ENCODE measurements at places on chromosomes 11 and 22. TPM values are rescaled to one million over a fixed set of nuclear protein-coding genes. Genes with fewer than 3 reads are reported as not detected.

SCN4B gene
- total RNA-seq = 1.6 TPM

DGAT2 gene
- total RNA-seq = 2.6 TPM

CYB5R2 gene
- total RNA-seq = 44.5 TPM

CLP1 gene
- total RNA-seq = 35.5 TPM

PLAAT5 gene
- total RNA-seq = 8.5 TPM

VPREB3 gene
- total RNA-seq = 0.50 TPM

ISX gene
- total RNA-seq = not detected

UBTFL1 gene
- total RNA-seq = not detected

PTPRJ gene
- total RNA-seq = 10.6 TPM

PIH1D2 gene
- total RNA-seq = 1.4 TPM

FGF4 gene
- total RNA-seq = 0.59 TPM

GRCh38 chr22:32572741-32573500 is 98.3 kb downstream of the FBXO7 start:
- no peak for DNase-seq
- no peak overlapping the region for H3K27ac ChIP-seq
- H3K36me3 ChIP-seq = no peaks in the 10 kb centered on the region
- no peak overlapping the region for H3K4me3 ChIP-seq

DNA sequence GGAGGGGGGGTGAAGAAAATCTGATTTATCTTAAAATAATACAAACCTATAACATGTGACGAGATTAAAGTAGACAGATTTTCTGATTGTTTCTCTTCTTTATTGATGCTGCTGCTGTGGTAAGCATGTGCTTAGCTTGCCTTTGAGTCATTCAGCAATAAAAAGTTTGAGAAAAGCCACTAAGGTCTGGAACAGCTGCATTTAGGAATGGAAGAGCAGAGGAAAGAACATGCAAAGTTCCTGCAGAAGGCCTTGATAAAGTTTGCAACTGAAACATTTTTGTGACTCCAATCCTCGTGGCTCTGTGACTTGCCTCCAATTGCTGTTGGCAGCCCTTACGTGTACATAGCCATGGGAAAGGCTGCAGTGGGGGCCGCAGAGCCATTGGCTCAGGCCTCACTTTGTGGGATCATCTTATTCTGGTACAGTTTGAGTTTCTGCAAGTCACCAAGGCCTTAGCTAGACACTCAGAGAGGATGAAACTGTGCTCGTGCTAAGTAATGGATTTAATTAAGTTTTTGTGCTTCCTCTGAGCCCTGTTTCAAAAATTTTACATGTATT is 370.2 kb downstream of the AASDHPPT start:
- no peak overlapping the region for H3K4me3 ChIP-seq
- H3K4me1 ChIP-seq = no peaks in the 10 kb centered on the region
- no peak overlapping the region for H3K27ac ChIP-seq
- no peaks in the 10 kb centered on the region for H3K36me3 ChIP-seq
- H3K27me3 ChIP-seq = no peaks in the 10 kb centered on the region

GRCh38 chr11:12792590-12792989 is 118.4 kb downstream of the TEAD1 start:
- H3K27me3 ChIP-seq = no peaks in the 10 kb centered on the region
- H3K36me3 ChIP-seq = peaks cover 7% of the 10 kb centered on the region
- H3K4me1 ChIP-seq = peaks cover 10% of the 10 kb centered on the region
- no peak for DNase-seq

GRCh38 chr11:34649597-34649996 is 28.7 kb downstream of the EHF start:
- H3K27me3 ChIP-seq = no peaks in the 10 kb centered on the region
- peaks cover 7% of the 10 kb centered on the region for H3K4me1 ChIP-seq
- H3K27ac ChIP-seq = no peak overlapping the region

GRCh38 chr11:83280256-83280655 is 5.9 kb downstream of the CCDC90B start:
- H3K27ac ChIP-seq = no peak overlapping the region
- H3K36me3 ChIP-seq = peaks cover 26% of the 10 kb centered on the region
- no peaks in the 10 kb centered on the region for H3K4me1 ChIP-seq
- no peak for DNase-seq

GRCh38 chr22:28044546-28045173 is 125.6 kb upstream of the PITPNB start:
- H3K36me3 ChIP-seq = no peaks in the 10 kb centered on the region
- H3K27me3 ChIP-seq = no peaks in the 10 kb centered on the region
- H3K27ac ChIP-seq = no peak overlapping the region
- no peak for DNase-seq
- no peaks in the 10 kb centered on the region for H3K4me1 ChIP-seq

GRCh38 chr22:30643055-30643875 is 7.7 kb downstream of the SLC35E4 start:
- no peak for DNase-seq
- H3K4me1 ChIP-seq = no peaks in the 10 kb centered on the region
- no peaks in the 10 kb centered on the region for H3K27me3 ChIP-seq
- peaks cover 16% of the 10 kb centered on the region for H3K36me3 ChIP-seq
- H3K27ac ChIP-seq = no peak overlapping the region

DNA sequence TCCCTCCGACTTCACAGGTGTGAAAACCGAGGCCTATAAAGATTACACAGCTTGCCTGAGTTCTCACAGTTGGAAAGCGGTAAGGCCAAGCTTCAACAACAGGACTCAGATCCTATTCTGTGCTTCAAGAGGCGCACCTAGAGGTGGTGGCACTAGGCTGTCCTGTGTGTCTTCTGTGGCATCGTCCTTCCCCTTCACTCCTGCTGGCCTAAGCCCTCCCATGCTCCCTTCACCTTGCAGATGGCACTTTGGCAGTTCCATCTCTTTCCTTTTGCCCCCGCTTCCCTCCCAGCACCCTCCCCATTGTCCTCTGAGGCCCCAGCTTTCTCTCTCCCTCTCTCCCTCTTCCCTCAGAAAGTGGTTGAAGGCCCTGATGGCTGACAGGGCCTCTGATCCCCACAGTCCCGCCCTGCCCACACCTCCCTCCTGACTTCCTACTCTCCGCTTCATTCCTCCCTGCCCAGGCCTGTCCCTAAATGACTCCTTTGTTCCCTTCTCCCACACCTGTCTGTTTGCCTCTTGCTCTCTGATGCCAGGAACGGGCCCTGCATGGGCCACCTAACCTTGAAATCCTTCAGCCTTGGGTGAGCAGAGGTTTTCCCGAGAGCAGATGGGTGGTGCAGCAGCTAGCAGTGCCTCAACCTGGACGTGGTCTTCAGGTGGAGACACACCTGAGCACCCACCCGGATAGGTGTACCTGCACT is 5.8 kb downstream of the TRIM29 start:
- DNase-seq = no peak
- no peaks in the 10 kb centered on the region for H3K4me1 ChIP-seq
- no peak overlapping the region for H3K27ac ChIP-seq

GRCh38 chr11:102771351-102771750 is 9.1 kb downstream of the MMP10 start:
- no peaks in the 10 kb centered on the region for H3K27me3 ChIP-seq
- H3K36me3 ChIP-seq = no peaks in the 10 kb centered on the region
- no peak for DNase-seq
- H3K4me1 ChIP-seq = no peaks in the 10 kb centered on the region
- no peak overlapping the region for H3K4me3 ChIP-seq

DNA sequence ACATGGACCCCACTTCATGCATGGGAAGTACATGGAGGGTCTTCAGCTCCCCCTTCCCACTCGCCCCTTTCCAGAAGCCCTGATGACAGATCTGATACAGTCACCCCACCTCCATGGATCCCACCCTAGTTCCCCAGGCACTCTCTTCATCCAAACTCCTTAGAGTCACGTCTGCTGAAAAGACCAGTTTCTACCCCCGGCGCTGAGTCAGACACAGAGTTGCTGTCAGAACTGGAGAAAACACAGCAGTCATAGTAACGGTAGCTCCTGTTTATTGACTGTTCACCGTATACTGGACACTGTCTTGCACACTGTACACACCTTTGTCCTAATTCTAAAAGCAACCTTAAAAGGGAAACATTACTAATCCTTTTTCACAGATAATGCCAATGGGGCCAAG is 29.1 kb downstream of the DRD2 start:
- H3K27me3 ChIP-seq = no peaks in the 10 kb centered on the region
- H3K4me1 ChIP-seq = no peaks in the 10 kb centered on the region

DNA sequence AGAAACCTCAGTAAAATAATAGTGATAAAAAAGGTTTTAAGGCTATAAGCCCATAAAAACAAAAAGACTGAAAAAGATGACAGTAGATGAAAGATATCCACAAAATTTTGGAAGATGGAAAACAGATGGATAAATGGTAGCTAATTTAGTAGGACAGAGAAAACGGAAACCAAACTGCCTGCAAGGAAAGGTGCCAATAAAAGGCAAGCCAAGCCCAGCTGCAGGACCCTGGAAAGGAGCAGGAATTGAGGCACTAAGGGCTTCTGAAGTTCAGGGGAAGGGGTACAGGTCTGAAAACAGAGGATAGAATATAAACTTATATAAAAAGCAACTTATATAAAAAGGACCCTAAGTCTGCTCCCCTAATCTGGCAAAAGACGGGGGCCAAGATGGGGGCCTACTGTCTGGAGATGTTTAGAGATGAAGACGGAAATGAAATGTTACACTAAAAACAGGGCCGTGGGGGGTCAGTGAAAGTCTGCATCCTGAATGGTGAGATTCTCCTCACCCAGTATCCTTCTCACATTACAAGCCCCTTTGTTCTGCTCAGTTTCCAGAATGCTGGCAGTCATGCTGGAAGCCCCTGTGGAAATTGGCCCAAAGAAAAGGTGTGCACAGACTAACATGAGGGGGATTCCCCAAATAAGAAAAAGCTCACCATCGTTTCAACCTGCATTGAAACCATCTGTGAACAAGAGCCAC is 269.3 kb upstream of the PITPNB start:
- no peaks in the 10 kb centered on the region for H3K27me3 ChIP-seq
- H3K27ac ChIP-seq = no peak overlapping the region
- peaks cover 7% of the 10 kb centered on the region for H3K4me1 ChIP-seq
- peak; percentile 43 for DNase-seq
- no peak overlapping the region for H3K4me3 ChIP-seq

DNA sequence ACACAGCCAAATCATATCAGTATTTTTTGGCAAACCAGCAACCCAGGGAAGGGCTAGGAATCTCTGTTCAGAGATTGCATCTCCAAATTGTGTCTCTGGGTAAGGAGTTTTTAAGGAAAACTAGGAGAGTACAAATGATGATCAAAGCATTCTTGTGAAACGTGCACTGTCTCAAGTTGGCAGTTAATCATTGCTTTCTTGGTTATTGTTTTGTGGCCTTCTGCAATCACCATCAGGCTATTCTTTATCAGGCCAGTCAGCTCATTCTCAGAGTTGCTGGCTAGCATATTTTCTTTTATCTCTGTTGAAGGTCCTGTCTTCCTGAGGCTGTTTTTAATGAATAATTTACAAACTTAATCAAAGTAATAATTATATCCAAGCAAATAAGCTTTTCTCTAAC is 129.1 kb upstream of the CCDC179 start:
- no peak overlapping the region for H3K4me3 ChIP-seq
- H3K36me3 ChIP-seq = peaks cover 24% of the 10 kb centered on the region

GRCh38 chr11:21321072-21321471 is 651.7 kb downstream of the NELL1 start:
- H3K27ac ChIP-seq = no peak overlapping the region
- no peaks in the 10 kb centered on the region for H3K36me3 ChIP-seq

GRCh38 chr11:69470301-69470700 is 11.2 kb upstream of the LINC01488 start:
- no peak for DNase-seq
- H3K27ac ChIP-seq = no peak overlapping the region
- H3K27me3 ChIP-seq = no peaks in the 10 kb centered on the region
- no peak overlapping the region for H3K4me3 ChIP-seq
- peaks cover 8% of the 10 kb centered on the region for H3K36me3 ChIP-seq
- H3K4me1 ChIP-seq = no peaks in the 10 kb centered on the region

DNA sequence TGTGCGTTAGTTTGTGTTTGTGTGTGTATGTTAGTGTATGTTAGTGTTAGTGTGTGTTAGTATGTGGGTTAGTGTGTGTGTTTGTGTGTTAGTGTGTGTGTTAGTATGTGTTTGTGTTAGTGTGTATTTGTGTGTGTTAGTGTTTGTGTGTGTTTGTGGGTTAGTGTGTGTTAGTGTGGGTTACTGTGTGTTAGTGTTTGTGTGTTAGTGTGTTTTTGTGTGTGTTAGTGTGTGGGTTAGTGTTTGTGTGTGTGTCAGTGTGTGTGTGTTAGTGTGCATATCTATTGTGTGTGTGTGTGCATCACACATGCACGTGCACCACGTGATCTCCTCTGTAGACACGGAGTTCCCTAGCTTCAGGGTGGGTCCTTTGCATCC is 115.4 kb downstream of the KCNQ1OT1 start:
- no peaks in the 10 kb centered on the region for H3K4me1 ChIP-seq
- no peak overlapping the region for H3K27ac ChIP-seq
- no peaks in the 10 kb centered on the region for H3K36me3 ChIP-seq
- H3K27me3 ChIP-seq = peaks cover 10% of the 10 kb centered on the region
- H3K4me3 ChIP-seq = no peak overlapping the region
- no peak for DNase-seq

DNA sequence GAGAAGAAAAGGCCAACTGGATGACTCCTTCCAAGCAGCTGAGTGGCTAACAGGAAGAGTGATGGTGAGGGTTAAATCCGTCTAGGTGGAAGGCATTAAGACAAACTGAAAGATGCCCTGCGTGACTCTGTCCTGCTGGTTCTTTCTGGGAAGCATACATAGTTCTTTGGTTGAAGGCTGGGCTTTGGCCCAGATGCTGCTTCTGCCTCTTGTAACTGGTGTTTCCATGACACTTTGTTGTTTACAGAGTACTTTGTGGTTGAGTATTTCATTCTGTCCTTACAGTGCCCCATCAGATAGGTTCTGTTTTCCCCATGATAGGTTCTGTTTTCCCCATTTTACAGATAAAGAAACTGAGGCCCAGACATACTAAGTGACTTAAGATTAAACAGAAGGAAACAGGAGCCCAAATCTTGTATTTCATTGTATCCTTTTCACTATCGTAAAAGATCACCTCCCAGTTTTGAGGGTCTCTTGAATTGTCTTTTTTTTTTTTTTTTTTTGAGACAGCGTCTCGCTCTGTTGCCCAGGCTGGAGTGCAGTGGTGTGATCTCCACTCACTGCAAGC is 124.3 kb upstream of the RASSF10 start:
- no peak overlapping the region for H3K27ac ChIP-seq
- H3K4me3 ChIP-seq = no peak overlapping the region
- peaks cover 65% of the 10 kb centered on the region for H3K36me3 ChIP-seq

GRCh38 chr11:23730307-23730998 is 766.4 kb upstream of the LUZP2 start:
- no peak overlapping the region for H3K4me3 ChIP-seq
- no peaks in the 10 kb centered on the region for H3K27me3 ChIP-seq
- H3K27ac ChIP-seq = no peak overlapping the region

Data from H9 (cell line).